Pancreas (tissue), 10 donors: ENCODE measurements at places on chromosomes 7 and 10. TPM values are rescaled to one million over a fixed set of nuclear protein-coding genes. Genes with fewer than 3 reads are reported as not detected.

Gene ABCB4
- total RNA-seq = 0.24 TPM

Gene WNT8B
- total RNA-seq = 0.37 TPM

DNA sequence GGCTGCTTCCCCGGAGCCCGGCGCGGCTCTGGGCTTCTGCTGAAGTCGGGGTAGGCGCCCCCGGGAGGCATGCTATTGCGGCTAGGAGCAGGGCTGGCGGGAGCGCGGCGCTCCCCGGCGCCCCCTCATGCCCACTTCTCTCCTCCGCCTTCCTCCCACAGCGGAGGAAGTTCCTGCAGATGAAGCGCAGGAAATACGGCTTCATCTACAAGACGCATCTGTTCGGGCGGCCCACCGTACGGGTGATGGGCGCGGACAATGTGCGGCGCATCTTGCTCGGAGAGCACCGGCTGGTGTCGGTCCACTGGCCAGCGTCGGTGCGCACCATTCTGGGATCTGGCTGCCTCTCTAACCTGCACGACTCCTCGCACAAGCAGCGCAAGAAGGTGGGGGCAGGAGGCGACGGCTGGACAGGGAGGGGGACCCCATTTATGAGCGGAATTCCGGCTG, 479 bp downstream of the CYP26A1 start:
- DNase-seq = no peak

- DNase-seq = no peak
Observed at GRCh38 chr7:136179851-136180721, 202.9 kb upstream of the MTPN start.

DNA sequence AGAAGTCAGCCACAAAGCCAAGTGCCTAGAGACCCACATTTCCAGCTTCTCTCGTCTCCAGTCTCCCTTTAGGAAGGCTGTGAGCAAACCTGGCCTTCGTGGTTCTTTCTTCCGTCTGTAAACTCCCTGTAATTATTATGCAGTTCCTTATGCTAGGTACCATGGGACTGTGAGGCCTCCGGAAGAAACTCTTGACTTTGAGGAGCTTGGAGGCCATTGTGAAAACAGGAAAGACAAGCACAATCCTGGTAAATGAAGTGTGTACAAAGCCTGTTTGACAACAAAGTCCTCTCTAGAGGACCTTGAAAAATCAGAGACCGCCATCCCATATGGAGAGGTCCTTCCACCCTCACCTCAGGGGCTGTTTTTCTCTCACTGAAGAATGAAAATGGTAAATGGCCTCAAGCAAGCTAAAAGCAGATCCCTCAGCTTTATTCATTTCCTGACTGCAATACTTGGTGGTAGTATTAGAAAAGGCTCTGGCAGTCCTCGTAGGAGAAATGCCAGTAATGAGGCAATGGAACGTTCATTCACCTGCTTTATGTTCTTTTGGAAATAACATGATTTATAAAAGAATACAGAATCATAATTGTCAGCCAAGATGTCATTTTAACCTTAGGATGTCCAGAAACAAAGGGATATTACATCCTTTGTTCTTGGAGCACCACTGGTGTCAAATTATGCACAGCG, 926.4 kb downstream of the LRMDA start:
- DNase-seq = no peak

- DNase-seq = no peak
Observed at GRCh38 chr7:130069179-130069977, 956 bp upstream of the KLHDC10 start.

DNA sequence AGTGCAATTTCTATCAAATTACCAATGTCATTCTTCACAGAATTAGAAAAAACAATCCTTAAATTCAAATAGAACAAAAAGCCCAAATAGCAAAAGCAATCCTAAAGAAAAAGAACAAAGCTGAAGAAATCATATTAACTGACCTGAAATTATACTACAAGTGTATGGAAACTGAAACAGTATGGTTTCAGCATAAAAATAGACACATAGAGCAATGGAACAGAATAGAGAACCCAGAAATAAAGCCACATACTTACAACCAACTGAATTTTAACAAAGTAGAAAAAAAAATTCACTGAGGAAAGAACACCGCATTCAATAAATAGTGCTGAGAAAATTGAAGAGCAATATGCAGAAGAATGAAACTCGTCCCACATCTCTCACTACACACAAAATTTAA, 142.0 kb upstream of the CHRM2 start:
- DNase-seq = no peak

GRCh38 chr7:81694711-81695110, 75.1 kb downstream of the HGF start:
- no peak for DNase-seq

DNA sequence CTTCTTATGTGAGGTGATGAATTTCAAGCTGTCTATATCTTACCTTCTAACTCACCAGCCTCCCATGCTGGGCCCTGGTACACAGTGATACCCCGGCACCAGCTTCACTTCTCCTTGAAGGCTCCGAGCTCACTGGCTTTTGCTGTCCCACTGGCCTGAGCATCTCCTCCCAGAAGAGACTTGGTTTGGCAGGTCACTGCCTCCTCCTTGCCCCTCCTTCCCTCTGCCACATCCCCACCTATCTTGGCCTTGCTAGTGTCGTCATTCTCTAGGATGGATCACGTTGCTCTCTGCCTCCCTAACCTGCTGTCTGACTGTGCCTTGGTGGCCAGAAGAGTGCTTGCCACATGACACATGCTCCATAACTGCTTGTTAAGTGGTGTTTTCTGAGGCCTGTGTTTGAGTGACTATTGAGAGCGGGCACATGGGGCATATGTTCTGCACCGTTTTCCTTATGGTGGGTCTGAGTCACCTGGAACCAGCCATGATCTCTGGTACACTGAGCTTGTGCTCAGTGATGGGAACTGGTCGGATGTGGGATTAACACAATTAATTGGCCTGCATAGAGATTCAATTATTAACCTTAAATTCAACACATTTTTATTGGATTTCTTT, 86.5 kb downstream of the TMEM178B start:
- DNase-seq = no peak

- DNase-seq = no peak
Observed at GRCh38 chr10:120392671-120393079, 64.4 kb upstream of the PLPP4 start.

GRCh38 chr10:131841131-131841660, 59.6 kb upstream of the PPP2R2D start:
- no peak for DNase-seq
